A549 (cell line): ENCODE measurements at places on chromosomes 13 and 19. TPM values are rescaled to one million over a fixed set of nuclear protein-coding genes. Genes with fewer than 3 reads are reported as not detected.

DNA sequence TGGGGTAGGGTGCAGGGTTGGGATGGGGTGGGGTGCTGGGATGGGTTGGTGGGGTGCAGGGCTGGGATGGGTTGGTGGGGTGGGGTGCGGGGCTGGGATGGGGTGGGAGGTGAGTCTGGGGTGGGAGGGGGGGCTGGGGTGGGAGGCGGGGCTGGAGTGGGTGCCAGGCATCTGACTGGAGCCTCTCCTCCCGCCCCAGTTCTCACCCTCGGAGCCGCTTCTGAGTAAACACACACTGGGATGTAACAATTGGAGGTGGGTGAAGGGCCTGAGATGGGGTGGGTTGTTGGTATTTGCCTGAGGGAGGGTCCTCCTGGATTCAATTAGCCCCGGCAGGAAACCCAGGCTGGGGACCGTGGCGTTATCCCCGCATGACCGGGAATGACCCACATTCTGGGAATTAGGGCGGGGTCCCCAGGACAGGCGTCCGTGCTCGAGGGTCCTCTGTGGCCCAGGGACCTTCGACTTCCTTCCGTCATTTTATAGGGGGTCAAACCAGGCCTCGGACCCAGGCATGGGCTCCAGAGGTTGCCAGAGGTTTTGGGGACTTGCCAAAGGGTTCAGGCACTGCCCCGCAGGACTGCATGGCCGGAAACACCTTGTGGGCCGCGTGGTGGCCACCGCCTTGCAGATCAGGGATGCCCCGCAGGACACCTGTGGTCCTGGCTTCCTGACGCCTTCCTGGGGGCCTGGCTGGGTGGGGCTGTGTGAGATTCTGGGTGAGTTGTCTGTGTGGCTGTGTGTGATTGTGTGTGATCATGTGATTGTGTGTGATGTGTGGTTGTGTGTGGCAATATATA is 1.4 kb downstream of the TMPRSS9 start:
- no peak for DNase-seq

- DNase-seq, result no peak
Observed at GRCh38 chr19:35898499-35898809, 1.9 kb downstream of the NFKBID start.

GRCh38 chr13:93098972-93099371 is 127.6 kb upstream of the GPC6 start:
- DNase-seq, result no peak

DNA sequence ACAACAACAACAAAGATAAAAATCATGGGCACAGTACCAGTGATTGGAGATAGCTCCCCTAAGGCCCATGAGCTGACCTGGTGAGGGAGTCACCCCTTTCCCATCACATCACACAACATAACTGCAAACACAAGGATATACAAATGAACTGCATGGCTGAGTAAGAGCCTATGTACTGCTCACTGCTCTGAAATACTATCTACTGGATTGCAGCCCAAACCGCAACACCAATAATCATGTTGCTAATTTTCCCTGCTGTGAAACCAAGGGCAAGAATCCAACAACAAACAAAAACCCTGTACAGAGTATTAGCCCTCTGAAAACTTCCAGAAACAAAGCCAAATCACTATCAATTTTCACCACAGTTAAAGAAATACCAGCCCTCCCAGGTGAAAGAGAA is 1893.2 kb downstream of the PCDH9 start:
- no peak for DNase-seq

- DNase-seq, result no peak
Observed at GRCh38 chr13:98226496-98226895, 49.4 kb upstream of the RNF113B start.

Gene TMEM221
- polyA plus RNA-seq, result 0.52 to 0.90 TPM (median 0.62 TPM) in 3 replicates

Gene GRK1
- polyA plus RNA-seq, result not detected in 3 replicates

Gene LRG1
- polyA plus RNA-seq, result 0.03 to 0.04 TPM in 2 of 3 replicates, not detected in the other

Gene LRRC8E
- polyA plus RNA-seq, result 3.7 to 4.8 TPM (median 4.4 TPM) in 3 replicates

Gene CD79A
- polyA plus RNA-seq, result 0.29 to 0.54 TPM (median 0.29 TPM) in 3 replicates

DNA sequence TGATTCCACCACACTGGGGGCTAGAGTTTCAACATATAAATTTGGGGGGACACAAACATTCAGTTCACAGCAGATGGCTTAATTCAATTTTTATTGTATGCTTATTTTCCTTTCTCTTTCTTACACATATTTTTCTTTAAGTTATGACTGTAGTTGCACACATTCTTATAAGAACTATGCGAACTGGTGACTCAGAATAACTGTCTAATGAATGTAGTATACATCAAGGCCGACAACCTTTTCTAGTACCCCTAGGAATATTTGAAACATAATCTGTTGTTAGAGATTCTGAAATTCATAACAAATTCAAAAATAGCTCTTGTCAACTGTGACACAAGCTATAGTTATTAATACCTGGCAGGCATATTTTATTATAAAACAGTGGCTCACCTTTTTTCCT is 695.6 kb downstream of the PCDH9 start:
- no peak for DNase-seq

GRCh38 chr13:21673789-21674489 is 3.1 kb downstream of the FGF9 start:
- peak; percentile 36 for DNase-seq

GRCh38 chr13:27135023-27135422 is 36.6 kb downstream of the USP12 start:
- no peak for DNase-seq

Gene APLP1
- polyA plus RNA-seq, result 52.1 to 54.8 TPM (median 54.7 TPM) in 3 replicates

Gene C1QTNF9
- polyA plus RNA-seq, result not detected in 3 replicates

DNA sequence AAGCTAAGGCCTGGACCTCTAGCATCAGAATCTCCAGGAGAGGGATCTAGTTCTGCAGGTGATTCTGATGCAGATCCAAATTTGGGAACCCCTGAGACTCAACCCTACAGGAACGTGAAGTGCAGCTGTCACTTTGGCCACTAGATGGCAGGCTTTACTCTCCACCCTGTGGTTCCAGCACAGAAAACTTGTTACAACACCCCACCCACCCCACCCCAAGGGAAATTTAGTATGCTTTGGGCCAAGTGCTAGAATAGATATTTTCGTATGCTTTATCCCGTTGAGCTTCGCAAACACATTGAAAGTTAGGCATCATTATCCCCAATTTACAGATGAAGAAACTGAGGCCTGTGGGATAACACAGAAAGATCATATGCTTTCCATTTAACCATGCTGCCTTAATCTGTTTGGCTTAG is 232.0 kb downstream of the B3GLCT start:
- peak; percentile 13 for DNase-seq

GRCh38 chr13:97851269-97851668 is 102.2 kb upstream of the IPO5 start:
- DNase-seq, result no peak

Gene C19orf73
- 1.7 to 2.2 TPM (median 1.7 TPM) in 3 replicates for polyA plus RNA-seq

- no peak for DNase-seq
Observed at GRCh38 chr19:15280048-15280725, 47.9 kb upstream of the EPHX3 start.

Gene WDR87
- not detected in 3 replicates for polyA plus RNA-seq

Gene LILRA2
- polyA plus RNA-seq, result not detected in 3 replicates
